Effector CD4-positive, alpha-beta T cell (primary cell): ENCODE measurements at places on chromosomes 1 and 21.

GRCh38 chr1:212457740-212458338 is 25.1 kb downstream of the NENF start:
- DNase-seq: peak; percentile 38

- no peak for DNase-seq
These were observed 2.4 kb downstream of the TMEM201 start for GRCh38 chr1:9590945-9591668.

GRCh38 chr1:116577759-116578314 is 7.0 kb upstream of the CD58 start:
- DNase-seq: no peak

DNA sequence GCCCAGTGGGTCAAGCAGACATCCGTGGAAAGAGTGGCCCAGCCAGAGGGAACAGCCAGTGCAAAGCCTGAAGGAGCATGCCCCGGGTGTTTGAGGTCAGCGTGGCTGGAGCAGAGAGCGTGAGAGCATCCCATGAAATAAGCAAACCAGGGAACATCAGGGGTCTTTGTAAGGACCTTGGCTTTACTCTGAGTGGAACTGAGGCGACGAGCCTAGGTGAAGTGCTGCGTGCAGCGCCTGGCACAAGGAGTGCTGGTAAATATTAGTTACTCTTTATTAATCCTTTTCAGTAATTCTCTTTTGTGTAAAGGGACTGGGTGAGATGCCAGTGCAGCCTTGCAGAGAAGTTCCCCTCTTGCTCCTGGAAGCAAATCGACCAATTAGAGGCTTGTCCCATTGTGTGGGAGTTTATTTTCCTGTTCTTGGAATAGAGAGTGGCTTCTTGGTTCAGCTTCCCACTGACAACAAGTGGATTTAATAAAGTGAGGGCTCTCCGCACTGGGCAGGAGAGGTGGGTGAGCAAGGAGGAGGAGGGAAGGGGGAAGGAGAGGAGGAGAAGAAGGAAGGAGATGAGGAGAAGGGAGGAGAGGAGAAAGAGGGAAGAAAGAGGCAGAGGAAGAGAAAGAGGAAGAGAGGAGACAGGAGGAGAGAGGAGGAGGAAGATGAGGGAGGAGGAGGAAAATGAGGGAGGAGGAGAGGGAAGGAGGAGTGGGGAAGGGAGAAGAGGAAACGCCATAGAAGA is 37.6 kb upstream of the DISP3 start:
- DNase-seq: no peak

DNA sequence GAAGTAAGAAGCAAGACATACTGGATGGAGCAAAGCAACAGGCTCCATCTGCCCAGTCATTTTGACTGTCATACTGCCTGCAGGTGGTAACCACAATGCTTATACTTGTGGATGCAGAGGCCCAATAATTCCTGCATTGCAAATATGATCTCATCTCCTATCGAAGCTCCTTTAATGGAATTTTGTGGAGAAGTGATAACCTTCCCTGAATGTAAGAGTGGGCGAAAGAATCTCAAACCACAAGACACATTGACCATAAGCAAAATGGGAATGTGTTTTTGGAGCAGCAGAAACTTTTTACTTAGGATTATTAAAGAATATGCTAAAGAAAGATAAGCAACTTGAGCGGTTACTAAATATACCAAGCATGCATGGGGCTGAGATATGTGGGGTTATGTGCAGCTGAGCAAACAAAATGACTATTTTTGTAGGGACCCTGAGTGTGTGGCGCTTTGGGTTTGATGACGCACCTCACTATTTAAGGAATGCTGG is 77.4 kb upstream of the BACH1 start:
- no peak for DNase-seq

DNA sequence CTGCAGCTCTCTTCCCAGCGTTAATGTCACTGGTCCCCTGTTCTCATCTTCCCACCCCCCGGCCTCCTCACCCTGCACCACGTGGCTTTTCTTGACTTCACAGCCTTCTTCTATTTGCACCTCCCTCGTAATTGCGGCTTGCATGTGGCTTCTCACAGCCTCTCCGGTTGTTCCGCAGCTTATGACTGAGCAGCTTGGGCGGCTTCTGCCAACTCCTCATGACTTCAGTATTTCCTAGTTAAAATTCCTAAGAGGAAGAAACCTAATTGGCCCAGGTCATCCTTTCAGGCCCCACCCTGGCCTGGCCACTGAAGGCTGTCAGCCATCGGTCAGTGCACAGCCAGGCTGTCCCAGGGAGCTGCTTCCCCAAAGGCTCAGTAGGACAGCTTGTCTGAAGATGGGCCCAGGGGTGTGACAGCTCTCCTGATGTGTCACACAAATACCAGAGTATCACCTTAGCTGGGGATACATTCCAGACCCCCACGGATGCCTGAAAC is 8.6 kb upstream of the RERE start:
- no peak for DNase-seq

GRCh38 chr1:156840186-156840897 is 18.6 kb downstream of the INSRR start:
- no peak for DNase-seq

DNA sequence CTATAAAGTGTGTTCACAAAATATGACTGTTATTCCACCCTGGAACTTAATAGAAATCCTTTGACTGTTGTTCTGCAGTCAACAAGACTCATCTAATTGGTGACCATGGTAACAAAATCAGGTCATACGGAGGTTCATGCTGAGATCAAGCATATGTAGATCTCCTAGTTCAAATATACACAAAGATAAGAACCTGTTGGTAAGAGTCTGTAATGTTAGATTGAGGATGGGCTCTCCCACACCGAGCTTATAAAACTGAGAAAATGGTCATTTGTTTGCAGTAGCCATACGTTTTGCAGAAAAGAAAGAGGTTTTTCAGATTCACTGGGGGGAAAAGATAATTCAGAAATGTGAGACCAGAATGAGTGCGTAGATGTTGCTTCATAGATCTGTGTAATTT is 468.1 kb downstream of the RPS6KC1 start:
- DNase-seq: no peak

- no peak for DNase-seq
These were observed 346.8 kb upstream of the ADGRL2 start for GRCh38 chr1:81453971-81454370.

DNA sequence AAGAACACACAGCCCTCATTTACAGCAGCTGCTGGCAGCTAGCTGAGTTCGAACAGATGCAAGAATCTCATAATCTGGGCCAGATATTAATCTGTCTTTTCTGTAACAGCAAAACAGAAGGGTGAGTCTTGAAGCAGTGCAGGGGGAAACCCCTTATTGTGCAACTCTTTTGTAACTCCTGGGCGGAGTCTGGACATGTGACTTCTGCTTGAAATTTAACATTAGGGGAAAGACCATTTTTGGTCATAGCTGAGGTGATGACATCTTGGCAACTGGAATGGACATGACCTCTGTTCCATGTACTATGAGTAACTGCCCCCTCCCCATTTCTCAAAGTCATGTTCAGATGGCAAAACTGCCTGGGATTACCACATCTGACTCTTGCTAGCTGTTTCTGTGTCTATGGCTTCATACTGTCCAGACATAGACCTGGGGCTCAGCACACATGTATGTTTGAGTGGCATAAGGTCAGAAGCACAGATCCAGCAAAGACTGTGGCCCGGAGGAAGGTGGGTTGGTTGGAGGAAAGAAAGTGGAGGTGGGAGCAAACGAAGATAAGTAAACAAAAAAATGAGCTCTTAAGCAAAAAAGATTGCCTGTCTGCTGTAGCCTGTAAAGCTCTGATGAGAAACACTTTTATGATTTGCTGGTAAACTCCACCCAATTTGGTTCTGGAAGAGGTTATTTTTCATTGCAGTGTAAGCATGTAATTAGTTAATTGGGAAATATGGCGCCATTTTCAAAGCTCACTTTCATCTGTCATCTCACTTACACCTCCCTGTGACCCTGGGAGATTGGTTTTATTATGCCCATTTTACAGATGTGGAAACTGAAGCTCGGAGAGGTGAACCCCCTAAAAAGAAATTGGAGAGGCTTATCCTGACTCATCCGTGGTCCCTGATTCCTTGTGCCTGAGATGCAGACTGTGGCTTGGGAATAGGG is 26.1 kb downstream of the ETS2 start:
- DNase-seq: no peak

DNA sequence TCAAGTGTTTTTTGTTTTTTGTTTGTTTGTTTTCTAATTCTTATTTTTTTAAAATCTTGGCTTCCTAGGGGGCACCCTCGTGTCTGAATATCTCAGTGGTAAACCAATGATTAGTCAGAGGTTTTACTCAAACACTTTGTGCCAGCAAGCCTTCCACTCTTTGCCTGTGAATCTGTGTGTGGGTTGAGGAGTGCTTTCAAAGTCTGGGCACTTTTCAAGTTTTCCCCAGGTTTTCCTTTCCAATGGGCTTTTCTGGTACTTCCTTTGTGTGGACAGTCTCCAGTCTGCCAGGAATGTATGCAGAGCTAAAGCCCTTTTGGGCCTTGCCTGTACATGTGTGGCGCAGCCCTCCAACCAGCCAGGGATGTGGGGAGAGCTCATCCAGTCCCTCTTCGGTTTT is 9.7 kb upstream of the PPIE start:
- DNase-seq: no peak

GRCh38 chr1:36387141-36387949 is 1.6 kb upstream of the STK40 start:
- no peak for DNase-seq

DNA sequence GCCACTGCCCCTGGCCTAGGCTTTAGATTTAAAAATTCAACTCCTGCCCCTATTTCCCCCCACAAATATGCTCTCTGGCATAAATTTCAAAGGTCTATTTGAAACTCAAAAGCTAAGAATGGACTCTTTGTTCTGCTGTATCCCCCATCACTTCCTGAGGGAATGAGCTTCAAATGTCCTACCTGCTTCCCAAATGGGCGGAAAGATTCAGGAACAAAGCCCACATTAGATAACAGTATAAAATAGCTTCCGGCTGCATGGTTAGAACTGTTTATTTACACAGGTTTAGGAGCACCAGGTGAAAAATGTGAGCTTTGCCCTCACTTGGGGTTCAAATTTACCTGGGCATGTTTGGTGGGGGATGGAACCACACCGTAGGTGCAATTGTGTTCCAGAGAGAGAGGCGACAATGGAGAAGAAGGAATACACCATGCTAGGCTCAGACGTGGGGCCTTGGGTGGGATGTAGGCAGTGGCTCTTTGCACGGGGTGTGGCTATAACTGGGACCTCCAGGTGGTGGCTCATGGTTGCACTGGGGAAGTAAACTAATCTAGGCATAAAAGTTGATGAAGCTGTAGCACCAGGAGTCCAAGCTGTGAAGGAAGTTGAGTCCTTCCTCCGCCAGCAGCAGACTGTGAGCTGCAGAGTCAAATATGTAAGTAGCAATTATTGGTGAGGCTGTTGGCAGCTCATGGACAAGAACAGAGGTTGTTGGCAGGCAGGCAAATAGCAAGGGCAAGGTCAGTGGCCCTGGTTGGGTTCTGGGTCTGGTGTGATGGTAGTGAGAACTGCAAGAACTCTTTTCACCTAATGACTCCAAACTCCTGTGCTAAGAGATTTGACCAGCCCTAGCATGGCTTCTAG is 41.5 kb upstream of the SRSF10 start:
- no peak for DNase-seq

DNA sequence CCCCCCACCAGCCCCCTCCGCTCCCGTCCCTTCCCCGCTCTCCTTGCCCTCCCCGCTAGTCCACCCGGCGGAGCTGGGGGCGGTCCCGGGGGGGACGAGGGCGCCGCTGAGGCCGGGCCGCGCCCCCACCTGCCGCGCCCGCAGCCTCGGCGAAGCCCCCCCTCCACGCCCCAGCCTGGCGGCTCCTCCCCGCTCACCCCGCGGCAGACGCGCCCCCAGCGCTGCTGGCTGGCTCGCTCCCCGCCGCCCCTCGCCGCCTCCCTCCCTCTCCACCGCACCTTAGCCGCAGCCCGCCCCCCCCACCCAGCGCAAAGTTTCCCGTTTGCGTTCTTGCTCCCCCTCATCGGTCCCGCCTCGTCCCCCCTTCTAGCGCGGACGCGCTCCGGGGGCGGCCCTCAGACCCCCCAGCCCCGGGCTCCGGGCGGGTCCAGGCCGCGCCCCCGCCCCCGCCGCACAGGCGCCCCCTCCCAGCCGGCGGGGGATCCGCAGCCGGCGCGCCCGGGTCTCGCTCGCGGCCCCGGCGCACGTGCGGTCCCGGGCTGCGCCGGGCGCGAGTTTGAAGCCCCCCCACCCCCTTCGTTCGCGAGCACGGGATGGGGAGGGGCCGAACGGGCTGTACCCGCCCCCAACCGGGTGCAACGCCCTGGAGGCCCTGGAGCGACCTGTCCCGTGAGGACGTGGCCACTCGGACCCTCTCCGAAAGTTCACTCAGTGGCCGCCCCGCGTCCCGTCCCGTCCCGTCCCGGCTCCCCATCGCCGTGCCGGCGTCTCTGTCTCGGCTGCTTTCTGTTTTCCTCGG is 623 bp downstream of the PTPRF start:
- no peak for DNase-seq

DNA sequence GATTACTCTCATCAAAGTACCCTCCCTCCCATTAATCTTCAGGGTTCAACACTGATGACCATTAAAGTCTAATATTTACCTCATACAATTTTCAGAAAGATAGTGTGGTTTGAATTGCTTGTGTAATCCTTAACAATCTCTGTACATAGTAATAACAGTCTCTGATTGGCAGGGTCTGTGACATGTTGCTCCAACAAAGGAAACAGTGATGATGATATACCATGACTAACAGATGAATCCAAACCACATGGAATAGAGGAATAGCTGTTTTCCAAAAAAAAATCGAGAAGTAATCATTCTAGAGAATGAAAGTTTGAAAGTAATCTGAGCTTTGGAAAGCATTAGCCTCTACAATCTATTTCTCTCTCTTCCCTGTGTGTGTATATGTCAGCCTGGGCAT is 610.1 kb upstream of the NEGR1 start:
- DNase-seq: no peak

DNA sequence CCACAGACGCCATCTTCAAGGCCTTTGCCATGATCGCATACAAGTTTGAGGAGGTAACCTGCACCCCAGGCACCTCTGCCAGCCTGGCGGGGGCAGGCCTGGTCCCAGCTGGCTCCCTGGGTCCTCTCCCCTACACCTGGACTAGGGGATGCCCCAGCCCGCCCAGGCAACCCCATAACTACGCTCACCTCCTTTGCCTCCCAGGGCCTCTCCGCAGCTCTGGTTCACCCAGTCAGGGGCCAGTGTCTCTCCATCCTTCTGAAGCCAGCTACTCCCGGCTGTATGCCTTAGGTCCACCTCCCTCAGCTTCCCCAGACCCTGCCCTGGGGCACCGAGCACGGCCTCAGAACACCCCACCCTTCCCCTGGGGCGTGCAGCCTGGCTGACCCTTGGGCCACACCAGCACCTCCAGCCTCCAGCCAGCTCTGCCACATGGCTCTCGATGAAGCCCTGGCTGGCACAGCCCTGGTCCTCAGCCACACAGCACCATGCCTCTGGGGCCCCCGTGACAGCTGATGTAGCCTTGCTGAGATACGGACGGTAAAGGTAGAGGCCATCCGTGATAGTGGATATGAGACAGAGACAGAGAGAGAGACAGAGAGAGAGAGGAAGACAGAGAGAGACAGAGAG is 80.4 kb upstream of the COL6A1 start:
- no peak for DNase-seq
